ENCODE measurements at places on chromosomes 16 and 17.
A peak's percentile ranks its signal among the peaks of the same experiment; 100 is the strongest.

DNA sequence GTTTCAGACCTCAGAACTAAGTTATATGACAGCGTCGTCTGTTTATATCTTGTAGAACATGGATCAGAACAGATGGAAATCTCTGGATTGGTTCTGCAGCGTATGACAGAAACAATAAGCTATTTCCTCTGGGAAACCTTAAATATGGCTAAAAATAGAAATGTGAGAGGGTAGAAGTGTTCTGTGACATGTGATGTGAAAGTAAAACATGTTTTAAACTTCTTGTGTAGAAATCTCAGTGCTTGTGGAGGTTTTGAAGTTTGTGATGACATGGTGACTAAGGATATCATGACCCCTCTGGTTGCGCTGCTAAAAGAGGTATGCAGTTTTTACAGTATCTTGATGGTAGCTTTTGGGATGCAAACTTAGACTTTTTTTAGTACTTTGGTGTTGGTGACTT, 2.8 kb downstream of the HEATR3 start:
- DNase-seq: no peak

DNA sequence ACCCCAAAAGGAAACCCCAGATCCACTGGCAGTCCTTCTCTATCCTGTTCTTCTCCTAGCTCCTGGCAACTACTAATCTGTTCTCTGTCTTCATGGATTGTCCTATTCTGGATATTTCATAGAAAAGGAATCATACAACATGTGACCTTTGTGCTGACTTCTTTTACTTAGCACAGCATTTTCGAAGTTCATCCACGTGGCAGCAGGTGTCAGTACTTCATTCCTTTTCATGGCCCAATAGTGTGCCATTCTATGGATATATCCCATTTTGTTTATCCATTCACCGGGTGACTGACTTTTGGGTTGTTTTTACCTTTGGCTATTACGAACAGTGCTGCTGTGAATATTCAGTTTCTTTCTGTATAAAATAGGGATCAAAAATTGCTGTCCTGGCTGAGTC, 10.4 kb upstream of the FA2H start:
- no peak for DNase-seq

DNA sequence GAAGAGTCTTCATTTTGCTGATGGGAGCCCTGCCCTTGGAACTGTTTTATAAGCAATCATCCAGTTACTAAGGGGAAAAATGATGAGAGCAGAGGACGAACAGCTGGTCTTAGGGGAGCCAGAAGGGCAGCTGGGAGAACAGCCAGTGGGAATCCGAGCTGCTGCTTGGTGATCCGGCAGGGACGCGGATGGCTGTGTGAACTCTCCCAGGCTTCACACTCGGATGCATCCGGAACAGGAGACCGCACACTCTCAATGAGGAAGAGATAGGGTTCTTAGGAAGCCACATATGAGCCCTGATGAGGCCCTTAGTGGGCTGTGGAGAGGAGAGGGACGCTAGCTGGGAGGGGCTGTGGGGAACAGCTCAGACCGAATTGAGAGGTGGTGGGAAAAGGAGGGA, 5.0 kb upstream of the CACNG5 start:
- DNase-seq: no peak

- no peak for DNase-seq
Observed at GRCh38 chr17:78020717-78021108, 62.2 kb downstream of the TNRC6C start.

DNA sequence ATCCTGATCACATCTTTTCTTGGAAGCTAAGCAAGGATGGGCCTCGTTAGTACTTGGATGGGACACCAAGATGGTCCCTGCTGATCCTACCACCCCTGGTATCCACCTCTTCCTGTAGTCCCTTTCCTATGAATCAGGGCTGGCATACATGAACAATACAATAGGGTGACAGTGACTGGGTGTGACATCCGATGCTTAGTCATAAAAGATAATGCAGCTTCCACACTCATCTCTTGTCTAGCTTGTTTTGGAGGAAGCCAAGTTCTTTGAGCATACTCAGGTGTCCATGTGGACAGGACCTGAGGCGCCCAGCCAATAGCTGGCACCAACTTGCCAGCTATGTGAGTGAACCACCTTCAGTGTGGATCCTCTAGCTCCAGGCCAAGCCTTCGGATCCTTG, 62.5 kb upstream of the NFAT5 start:
- DNase-seq: no peak

- no peak for DNase-seq
Observed at GRCh38 chr16:52816993-52817392, 235.7 kb downstream of the CHD9NB start.

- DNase-seq: peak; percentile 19
Observed at GRCh38 chr16:28107232-28107631, 43.7 kb upstream of the GSG1L start.

GRCh38 chr17:62919388-62919787, 46.6 kb upstream of the TANC2 start:
- DNase-seq: no peak

DNA sequence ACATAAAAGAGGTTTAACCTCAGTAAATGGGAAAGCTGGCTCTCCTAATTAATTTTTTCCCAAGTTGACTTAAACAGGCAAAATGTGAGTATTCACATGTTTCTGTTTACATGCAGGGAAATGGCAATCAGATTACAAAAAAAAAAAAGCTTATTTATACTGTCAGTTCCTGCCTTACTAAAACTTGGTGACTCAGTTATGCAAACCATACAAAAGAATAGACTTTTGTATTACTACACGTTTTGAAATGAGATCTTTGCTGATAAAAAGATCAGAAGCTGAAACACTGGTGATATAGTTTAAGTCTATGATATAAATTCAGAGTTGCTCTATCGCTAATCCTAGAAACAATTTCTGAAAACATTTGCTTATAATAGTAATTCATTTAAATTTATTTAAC, 9.4 kb upstream of the KCNJ2 start:
- no peak for DNase-seq

DNA sequence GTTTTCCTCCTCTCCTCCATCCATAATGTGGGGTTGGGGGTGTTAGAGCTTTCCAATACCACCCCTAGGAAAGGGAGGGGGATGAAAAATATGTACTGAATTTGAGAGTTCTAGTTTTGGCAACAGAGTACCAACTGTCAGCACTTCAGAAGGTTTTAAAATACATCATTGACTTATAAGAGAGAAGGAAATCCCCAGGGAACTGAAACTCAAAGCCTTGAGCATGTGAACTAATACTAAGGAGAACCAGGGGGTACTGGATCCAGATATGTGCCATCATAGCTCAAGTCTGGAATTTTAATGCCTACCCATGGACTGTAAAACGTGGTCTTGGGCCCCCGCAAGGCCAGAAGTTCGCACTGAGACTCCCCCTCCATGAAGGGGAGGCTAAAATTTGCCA, 15.8 kb downstream of the CACNG5 start:
- no peak for DNase-seq

- no peak for DNase-seq
Observed at GRCh38 chr16:74321356-74321755, 24.7 kb downstream of the PSMD7 start.

- DNase-seq: no peak
Observed at GRCh38 chr17:69404399-69404798, 10.1 kb upstream of the MAP2K6 start.

- no peak for DNase-seq
Observed at GRCh38 chr17:7909089-7909488, 7.0 kb downstream of the RNF227 start.

GRCh38 chr17:57142925-57143324, 57.9 kb downstream of the AKAP1 start:
- DNase-seq: no peak

GRCh38 chr16:6835941-6836340, 496.7 kb upstream of the RBFOX1 start:
- no peak for DNase-seq

- DNase-seq: peak; percentile 49
Observed at GRCh38 chr16:78096386-78096785, 3.1 kb upstream of the WWOX start.

DNA sequence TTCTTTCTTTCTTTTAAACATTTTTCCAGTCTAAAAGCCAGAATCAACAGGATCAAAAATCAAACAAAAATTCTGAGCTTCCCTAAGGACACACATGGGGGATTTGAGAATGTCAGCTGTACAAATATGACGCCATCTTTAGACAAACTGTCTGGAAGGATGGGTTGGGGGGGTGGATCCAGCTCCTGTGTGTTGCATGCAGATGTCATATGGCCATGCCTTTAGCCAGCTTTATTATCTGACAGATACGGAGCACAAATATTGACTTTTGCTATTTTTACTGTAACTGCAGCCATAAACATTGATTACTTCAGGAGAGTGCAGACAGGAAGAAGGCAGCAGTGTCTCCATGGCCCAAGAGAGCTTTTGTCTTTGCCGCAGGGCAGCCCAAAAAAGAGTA, 279.4 kb upstream of the ELAC2 start:
- no peak for DNase-seq

- DNase-seq: no peak
Observed at GRCh38 chr17:42402117-42402516, 13.9 kb upstream of the STAT3 start.

DNA sequence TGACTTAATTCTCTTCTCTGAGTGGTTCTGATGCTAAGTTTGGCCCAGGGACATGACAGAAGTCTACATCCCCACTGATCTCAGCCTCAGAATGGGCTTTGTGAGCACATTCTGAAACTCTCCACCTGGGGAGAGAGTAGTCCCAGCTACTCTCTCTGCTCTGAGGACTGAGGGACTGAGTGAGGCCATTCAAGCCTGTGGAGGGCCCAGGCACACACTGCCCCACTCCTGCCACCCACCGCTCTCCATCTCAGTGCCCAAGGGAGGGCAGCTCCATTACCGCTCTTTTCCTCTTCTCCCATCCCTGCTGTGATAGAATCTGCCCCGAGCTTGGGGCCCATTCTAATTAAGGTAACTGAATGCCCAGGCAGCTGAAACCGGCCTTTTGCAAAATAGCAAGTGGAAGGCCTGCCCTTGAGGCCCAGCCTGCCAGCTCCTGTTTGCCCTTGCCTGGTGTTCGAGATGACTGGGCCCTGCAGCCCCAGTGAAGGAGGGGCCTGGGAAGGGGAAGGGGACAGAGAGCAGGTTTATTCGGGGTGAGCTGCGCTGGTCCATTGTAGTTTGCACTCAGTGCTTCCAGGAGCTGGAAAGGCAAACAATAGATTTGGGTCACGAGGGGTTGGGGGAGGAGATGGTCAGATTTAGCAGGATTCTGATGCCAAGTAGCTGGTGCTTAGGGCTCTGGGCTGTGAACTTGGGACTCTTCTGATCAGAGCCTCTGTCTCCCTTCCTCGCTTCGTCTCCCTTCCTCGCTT, 76.2 kb downstream of the RAB11FIP4 start:
- no peak for DNase-seq

GRCh38 chr16:19696328-19696727, 21.7 kb downstream of the KNOP1 start:
- DNase-seq: peak; percentile 58

GRCh38 chr17:61449707-61450640, 2.2 kb upstream of the TBX4 start:
- DNase-seq: no peak

GRCh38 chr17:2034806-2035540, 5.0 kb downstream of the DPH1 start:
- DNase-seq: peak; percentile 68

DNA sequence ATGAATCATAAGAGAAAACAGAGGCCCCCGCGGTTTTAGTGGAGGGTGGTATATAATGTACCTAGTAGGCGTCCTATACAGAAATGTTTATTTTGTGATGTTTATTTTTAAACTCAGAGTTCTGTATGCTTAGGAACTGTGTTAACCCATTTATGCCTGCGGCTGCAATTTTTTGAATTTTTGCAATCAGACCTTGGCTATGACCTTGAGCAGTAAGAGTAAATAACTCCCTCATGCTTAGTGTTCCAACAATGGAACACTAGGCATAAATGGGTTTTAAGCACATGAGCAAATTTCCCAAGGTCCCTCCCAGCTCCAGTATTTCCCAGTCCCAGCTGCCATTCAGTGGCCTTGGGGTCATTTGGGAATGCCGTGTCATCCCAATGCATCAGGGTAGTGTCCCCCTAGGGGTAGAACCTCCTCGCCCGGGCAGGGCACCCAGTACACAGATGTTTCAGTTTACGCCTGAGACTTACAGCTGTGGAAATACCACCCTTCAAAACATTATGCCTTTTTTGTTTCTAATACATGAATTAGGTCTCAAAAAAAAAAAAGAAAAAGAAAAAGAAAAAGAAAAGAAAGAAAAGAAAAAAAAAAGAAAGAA, 605.8 kb upstream of the CDH11 start:
- no peak for DNase-seq

GRCh38 chr16:82583422-82583821, 43.3 kb upstream of the CDH13 start:
- DNase-seq: no peak

- DNase-seq: no peak
Observed at GRCh38 chr16:84652566-84652965, 4.3 kb downstream of the KLHL36 start.

DNA sequence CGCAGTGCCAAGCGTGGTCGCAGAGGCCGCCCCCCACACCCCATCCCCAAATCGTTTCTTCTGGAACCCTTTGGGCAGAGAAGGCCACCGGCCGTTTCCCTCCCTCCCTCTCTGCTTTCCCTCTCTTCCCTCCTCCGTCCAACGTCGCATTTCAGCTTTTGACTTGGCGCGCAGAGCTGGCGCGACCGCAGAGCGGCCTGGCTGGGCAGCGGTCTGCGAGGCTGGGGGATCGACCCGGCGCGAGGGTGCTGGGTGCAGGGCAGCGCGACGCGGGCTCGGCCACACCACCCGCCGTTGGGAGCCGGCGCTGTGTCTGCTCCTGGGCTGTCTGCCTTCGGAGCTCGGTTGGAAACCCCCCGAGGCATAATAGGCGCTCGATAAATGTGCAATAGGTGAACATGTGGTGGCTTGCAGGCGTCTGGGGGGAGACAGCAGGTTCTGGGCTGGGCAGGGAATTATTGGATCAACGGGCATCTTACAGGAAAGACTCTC, 2.8 kb upstream of the NTN3 start:
- DNase-seq: no peak

GRCh38 chr17:38636054-38636453, 30.3 kb upstream of the SRCIN1 start:
- DNase-seq: no peak

DNA sequence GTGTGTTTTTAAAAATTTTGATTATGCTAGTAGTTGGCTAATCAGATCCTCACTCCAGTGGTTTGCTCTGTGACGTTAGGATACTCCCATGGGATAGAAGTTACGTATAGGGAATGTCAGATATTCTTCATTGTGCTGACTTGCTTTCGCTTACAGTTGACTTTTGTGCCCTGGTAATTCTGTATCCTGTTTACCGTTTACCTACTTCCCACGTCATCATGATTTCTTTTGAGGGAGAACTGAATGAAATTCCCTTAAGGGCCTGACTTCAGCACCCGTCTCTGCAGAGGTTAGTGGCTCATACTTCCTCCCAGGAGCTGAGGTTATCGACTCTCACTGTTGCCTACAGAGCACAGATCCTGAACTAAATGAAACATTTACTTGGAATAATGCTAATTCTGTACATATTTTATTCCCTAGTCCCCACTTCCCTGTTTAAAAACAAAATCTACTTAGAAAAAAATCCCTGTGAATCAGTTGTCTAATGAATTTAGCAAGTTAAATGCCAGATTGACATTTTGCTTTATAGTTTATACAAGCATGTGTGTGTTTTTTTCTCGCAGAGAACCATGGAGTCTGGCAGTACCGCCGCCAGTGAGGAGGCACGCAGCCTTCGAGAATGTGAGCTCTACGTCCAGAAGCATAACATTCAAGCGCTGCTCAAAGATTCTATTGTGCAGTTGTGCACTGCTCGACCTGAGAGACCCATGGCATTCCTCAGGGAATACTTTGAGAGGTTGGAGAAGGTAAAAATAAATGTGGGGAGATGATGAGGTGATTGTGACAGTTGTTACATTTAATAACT, 2.8 kb downstream of the PRKAR1A start:
- DNase-seq: peak; percentile 32

GRCh38 chr17:78019367-78019975, 61.0 kb downstream of the TNRC6C start:
- peak; percentile 20 for DNase-seq

Measured in foreskin keratinocyte (primary cell).